Activated CD4-positive, alpha-beta T cell treated with anti-CD3 and anti-CD28 coated beads, Interleukin-2, amount 10 ng/mL, durations not matched to agents 24 days and 14 days (primary cell): ENCODE measurements at places on chromosomes 16 and 17.

DNA sequence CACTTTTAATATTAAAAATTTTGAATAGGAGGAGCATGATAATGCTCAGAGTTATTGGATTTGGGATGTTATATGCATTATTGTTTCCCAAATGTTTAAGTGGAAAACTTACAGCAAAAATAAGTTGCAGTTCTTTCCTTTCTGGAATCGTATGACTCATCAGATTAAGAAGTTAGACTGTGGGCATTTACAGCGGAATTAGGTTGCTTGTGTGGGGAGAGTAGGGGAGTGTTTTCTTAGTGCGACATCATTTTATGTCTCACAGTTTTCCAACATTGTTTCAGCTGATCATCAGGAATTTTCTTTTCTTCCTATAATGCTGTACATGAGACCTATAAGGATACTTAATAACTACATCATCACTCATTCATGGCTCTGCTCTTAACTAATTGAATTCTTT, 1631.8 kb downstream of the CDH8 start:
- no peak overlapping the region for H3K27ac ChIP-seq
- no peak overlapping the region for H3K4me3 ChIP-seq
- H3K4me1 ChIP-seq = no peaks in the 10 kb centered on the region

DNA sequence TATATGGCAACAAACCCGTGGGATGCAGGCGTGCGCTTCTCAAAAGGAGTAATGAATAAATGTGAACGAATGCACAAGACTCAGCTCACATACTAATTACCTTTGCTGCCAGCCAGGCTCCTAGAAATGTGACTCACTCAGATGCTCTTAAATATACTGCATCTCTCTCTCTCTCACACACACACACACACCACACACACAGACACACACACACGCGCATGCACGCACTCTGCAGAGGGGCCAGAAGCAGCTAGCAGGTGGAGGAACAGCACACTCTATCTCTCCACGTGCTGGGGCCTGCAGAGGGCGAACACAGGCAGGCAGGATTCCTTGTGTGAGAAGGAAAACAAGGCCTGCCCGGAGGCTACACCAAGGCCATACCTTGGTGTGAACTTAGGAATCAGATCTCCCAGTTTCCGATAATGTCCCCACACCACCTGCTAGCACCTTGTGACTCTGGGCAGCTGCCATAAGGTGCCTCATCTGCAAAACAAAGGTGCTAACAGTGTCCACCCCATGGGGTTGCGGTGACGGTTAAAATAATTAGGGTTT, 5.3 kb downstream of the GPRC5B start:
- H3K36me3 ChIP-seq = no peaks in the 10 kb centered on the region
- H3K27me3 ChIP-seq = peaks cover 23% of the 10 kb centered on the region
- DNase-seq = no peak
- H3K4me3 ChIP-seq = no peak overlapping the region
- H3K27ac ChIP-seq = no peak overlapping the region
- peaks cover 2% of the 10 kb centered on the region for H3K4me1 ChIP-seq

GRCh38 chr17:35265566-35266141, 22.8 kb downstream of the SLFN5 start:
- peaks cover 28% of the 10 kb centered on the region for H3K4me1 ChIP-seq
- H3K36me3 ChIP-seq = peaks cover 64% of the 10 kb centered on the region
- peak overlapping the region; percentile 67 for H3K27ac ChIP-seq
- no peaks in the 10 kb centered on the region for H3K27me3 ChIP-seq

- no peaks in the 10 kb centered on the region for H3K36me3 ChIP-seq
- H3K4me3 ChIP-seq = no peak overlapping the region
- H3K4me1 ChIP-seq = peaks cover 11% of the 10 kb centered on the region
- no peak overlapping the region for H3K27ac ChIP-seq
- no peak for DNase-seq
- peaks cover 10% of the 10 kb centered on the region for H3K27me3 ChIP-seq
These were observed 53.4 kb downstream of the ABCC12 start for GRCh38 chr16:48102083-48103008.

DNA sequence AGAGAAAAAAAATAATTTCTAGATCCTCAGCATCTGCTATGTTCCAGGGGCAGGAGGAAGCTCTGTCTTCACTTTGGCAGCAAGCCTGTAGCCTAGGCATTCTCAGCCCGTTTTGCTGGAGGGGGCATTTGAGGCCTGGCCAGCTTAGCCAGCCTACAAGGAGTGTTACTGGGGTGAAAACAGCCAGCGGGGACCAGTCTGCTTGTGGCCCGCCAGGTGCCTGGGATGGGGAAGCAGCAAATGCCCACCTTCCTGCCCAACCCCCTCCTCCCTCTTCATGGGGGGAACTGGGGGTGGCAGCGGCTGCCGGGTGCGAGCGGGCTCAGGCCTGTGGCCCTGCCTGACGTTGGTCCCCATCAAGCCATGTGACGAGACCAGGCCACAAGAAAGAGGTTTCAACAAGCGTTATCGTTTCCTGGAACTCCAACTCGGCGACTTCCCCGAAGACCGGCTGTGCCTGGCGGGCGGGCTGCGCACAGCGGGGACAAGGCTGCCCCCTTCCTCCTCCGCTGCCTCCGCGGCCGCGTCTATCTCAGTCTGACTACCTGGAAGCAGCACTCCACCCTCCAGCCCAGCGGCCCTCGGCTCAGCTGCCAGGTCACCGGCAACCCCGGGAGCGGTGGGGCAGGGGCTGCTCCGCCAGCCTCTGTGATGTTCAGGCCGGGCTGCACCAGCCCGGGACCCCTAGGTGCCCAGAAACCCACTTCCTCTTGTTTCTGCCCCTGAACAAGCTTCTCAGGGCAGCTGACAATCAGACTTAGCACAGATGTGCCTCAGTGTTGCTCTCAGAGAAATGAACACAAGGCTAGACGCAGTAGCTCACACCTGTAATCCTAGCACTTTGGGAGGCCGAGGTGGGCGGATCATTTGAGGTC, 22.9 kb downstream of the SOCS1 start:
- H3K4me3 ChIP-seq = peak overlapping the region; percentile 78
- peaks cover 74% of the 10 kb centered on the region for H3K4me1 ChIP-seq
- DNase-seq = peak; percentile 98
- peak overlapping the region; percentile 98 for H3K27ac ChIP-seq
- no peaks in the 10 kb centered on the region for H3K27me3 ChIP-seq
- H3K36me3 ChIP-seq = no peaks in the 10 kb centered on the region

GRCh38 chr16:10646581-10647263, 48.0 kb downstream of the TEKT5 start:
- no peak overlapping the region for H3K4me3 ChIP-seq
- no peak overlapping the region for H3K27ac ChIP-seq
- no peaks in the 10 kb centered on the region for H3K27me3 ChIP-seq
- no peak for DNase-seq
- no peaks in the 10 kb centered on the region for H3K36me3 ChIP-seq
- no peaks in the 10 kb centered on the region for H3K4me1 ChIP-seq

DNA sequence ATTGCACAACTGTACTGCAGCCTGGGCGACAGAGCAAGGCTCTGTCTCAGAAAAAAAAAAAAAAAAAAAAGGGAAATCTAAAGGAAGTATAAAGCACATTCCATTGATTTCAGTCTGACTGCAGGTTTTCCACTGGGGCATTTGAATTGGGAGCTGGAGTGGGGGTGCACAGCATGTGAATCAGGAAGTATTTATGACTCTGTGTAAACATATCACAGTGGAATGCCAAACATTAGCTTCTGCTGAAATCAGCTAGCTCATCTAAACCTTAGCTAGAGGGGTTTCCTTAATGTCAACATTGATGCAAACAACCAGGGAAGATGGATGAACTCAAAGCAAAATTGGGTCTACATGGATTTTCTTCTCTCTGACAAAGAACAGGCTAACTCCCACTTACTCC, 641.0 kb upstream of the EEF2KMT start:
- DNase-seq = no peak
- no peaks in the 10 kb centered on the region for H3K36me3 ChIP-seq
- H3K4me3 ChIP-seq = no peak overlapping the region
- H3K27ac ChIP-seq = no peak overlapping the region
- H3K27me3 ChIP-seq = no peaks in the 10 kb centered on the region

DNA sequence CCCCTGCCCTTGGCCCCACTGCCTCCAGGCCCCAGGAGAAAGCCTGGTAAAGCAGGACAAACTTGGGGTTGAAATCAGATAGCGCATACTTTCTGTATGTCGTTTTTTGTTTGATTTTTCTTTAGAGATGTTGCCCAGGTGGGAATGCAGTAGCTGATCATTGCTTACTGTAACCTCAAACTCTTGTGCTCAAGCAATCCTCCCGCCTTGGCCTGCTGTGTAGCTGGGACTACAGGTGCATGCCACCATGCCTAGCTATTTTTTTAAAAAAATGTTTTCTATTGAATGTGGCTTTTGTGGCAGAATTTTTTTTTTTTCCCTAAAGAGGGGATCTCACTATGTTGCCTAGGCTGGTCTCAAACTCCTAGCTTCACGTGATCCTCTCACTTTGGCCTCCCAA, 11.1 kb upstream of the CCL5 start:
- no peak for DNase-seq
- H3K4me3 ChIP-seq = peak overlapping the region; percentile 18
- H3K36me3 ChIP-seq = peaks cover 3% of the 10 kb centered on the region
- H3K27ac ChIP-seq = peak overlapping the region; percentile 67
- H3K4me1 ChIP-seq = peaks cover 59% of the 10 kb centered on the region
- H3K27me3 ChIP-seq = no peaks in the 10 kb centered on the region
